ENCODE measurements at places on chromosomes 13 and 19. TPM values are rescaled to one million over a fixed set of nuclear protein-coding genes. Genes with fewer than 3 reads are reported as not detected.

The CCDC122 gene
- total RNA-seq: 5.4 TPM

The RPL13A gene
- 2,583 TPM for total RNA-seq

The COL4A2 gene
- 1,320 TPM for total RNA-seq

The ELSPBP1 gene
- total RNA-seq: not detected

The MBD3L2 gene
- total RNA-seq: not detected

The CGB8 gene
- not detected for total RNA-seq

The ZNF432 gene
- 6.5 TPM for total RNA-seq

The CACNA1A gene
- total RNA-seq: 0.14 TPM

The CYP4F3 gene
- total RNA-seq: not detected

The POU2F2 gene
- 0.17 TPM for total RNA-seq

The ZNF492 gene
- 1.1 TPM for total RNA-seq

The TMIGD2 gene
- total RNA-seq: not detected

The ARL11 gene
- 0.09 TPM for total RNA-seq

The SOHLH2 gene
- total RNA-seq: 0.23 TPM

The CALR3 gene
- total RNA-seq: not detected

All from dermis blood vessel endothelial cell (primary cell).